ENCODE measurements at places on chromosomes 1 and 21.

DNA sequence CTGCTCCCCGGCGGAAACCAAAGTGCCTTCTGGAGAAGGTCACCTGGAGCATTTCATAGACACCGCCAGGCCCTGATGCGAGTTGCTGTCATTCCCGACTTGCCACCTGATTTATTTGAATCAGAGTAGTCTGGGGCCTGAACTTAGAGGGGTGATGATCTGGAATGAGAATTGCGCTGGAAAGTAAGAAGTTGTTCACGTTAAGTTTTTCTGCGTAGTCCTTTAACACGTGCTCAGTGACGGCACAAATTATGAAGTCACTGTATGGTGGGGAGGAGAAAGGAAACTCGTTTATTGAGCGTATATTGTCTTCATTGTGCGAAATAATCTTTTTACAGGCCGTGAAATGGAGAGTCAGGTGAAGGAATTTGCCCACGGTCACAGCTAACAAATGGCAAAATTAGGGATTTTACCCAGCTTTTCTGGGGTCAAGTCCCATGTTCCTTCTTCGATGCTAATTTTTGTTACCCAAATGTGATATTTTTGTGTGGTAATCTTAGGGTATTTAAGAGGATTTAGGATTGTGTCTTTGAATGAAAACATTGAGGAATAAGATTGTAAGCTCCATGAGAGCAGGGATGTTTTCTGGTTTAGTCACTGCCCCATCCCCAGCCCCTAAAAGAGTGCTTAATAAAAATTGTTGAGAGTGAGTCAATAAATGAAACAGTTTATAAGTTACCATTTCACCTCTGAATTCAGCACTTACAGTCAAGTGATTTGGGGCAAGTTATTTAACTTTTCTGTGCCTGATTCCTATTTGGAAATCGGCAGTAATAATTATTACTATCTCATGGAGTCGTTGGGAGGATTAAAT, 46.4 kb upstream of the NBL1 start:
- no peak for DNase-seq

- DNase-seq, result no peak
These were observed 65.0 kb downstream of the PRSS38 start for GRCh38 chr1:227880342-227880924.

- DNase-seq, result no peak
These were observed 106.7 kb upstream of the ETS2 start for GRCh38 chr21:38699048-38699447.

GRCh38 chr1:31625561-31626222, 8.2 kb downstream of the HCRTR1 start:
- DNase-seq, result no peak

Data from activated naive CD8-positive, alpha-beta T cell treated with anti-CD3 and anti-CD28 coated beads, Interleukin-2, amount 50 U/mL, for 16 hours (primary cell).